ENCODE measurements at places on chromosomes 11 and 22.

GRCh38 chr11:19644316-19644715 lies 68.3 kb upstream of the NAV2 start:
- no peak for DNase-seq

DNA sequence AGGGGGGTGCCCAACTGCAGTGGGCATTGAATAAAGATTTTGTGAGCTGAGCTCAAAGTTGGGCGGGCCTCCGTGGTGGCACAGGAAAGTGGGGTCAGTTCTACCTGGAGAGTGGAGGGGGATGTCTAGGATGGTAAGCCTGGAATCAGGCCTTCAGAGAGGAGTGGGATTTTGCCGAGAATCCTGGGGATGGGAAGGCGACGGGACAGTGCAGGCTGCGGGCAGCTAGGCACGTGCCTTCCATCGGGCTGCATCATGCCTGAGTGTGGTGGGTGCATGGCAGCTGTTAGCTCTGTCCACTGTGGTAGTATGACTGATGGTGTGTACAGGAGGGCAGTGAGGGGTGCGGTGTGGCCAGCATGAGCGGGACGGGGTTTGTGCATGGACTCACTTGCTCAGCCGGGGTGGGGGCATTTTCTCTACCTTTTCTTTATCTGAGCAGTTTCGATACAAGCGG lies 3.6 kb downstream of the SHANK3 start:
- DNase-seq = no peak

GRCh38 chr22:36192542-36192941 lies 9.1 kb downstream of the APOL4 start:
- no peak for DNase-seq

- DNase-seq = no peak
Measured at GRCh38 chr22:26744892-26745808, 87.8 kb downstream of the MIAT start.

GRCh38 chr11:9133956-9134355 lies 42.6 kb upstream of the SCUBE2 start:
- no peak for DNase-seq

GRCh38 chr22:25477358-25477757 lies 87.1 kb upstream of the GRK3 start:
- DNase-seq = no peak

DNA sequence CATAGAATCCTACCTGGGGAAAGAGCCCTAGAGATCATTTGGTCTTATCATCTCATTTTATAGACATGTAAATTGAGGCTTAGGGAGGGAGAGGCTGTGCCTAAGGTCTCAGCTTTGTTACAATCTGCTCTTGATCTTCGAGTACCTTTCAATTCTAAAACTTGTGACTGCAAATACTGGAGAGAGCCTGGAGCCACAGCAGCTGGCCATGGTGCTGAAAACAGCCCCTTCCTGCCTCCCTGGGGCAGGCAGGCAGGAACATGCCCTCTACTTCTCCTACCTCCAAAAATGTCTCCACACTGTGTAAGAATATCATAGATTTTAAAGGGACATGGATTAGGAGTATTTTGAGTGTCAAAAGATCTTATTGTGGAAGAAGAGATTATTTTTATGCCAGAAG lies 52.2 kb downstream of the C22orf42 start:
- DNase-seq = no peak

DNA sequence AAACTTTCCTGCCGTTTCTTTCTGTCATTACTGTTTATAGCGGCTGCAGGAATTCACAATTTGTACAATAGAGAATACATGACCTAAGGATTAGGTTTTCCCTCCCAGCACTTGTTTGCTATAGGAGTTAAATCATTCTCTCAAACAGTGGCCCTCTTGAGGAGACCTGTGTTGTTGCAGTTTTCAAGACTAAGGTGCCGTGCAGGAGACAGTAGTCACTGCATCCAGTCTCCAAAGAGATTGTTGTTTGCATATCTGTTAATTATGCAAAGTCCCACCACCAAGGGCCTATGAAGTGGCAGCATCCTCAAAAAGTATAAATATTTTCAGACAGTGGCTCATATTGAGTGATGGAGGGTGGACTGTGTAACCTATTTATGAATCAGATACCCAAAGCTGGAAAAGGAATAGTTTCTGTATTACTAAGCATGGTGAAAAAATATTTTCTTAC lies 2.3 kb downstream of the PRSS23 start:
- DNase-seq = no peak

All from T follicular helper cell (primary cell).